ENCODE measurements at places on chromosomes 12 and 14.

DNA sequence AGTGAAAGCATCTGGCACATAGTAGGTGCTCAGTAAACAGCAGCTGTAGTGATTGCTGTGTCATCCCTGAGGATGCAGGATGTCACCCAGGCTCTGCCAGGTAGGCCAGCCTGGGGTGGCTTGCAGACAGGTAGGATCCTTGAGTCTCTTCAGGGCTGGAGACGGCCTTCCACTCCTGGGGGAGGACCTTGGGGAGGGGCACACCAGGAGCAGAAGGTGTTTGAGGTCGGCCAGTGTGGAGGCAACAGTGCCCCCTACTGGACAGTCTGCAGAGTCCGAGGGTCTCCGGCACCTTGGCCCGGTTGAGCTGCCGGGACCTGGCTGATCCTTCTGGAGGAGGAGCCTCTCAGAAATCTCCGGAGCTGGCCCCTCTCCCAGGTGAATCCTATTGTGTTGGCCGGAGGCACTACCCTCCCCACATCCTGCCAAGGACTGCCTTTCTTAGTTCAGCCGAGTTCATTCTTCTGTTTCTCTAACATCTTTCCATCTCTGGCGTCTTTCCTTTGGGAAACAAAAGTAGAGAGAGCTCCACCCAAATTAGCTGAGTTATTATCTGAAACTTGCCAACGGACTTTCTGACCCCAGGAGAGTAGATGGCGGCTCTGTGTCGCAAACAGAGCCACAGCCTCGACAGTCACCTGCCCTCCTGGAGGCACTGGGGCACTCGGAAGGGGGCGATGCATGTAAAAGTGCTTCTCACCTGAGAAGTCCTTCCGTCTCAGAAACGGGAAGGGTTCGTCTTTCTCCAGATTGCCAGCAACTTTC lies 41.8 kb upstream of the CLMN start:
- no peak for DNase-seq

DNA sequence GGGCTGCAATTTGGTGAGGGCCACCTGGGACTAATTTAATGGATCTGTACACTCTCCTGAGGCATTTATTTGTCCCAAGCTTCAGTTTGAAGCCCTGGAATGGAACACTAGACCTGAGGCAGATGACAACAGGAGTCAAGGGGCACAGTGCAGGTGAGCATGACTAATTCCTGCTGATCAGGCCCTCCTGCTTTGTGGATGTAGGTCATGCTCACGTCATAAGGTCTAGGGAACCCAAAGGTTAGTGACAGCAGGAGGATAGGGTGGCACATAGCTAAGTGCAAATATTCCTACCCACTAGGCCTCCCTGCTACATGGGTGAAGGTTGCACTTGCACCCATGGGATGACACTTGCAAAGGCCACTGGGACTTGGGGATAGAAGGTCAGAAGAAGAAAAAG lies 30.8 kb downstream of the SDR9C7 start:
- DNase-seq = no peak

GRCh38 chr12:52208424-52209165 lies 16.8 kb upstream of the KRT80 start:
- DNase-seq = no peak

DNA sequence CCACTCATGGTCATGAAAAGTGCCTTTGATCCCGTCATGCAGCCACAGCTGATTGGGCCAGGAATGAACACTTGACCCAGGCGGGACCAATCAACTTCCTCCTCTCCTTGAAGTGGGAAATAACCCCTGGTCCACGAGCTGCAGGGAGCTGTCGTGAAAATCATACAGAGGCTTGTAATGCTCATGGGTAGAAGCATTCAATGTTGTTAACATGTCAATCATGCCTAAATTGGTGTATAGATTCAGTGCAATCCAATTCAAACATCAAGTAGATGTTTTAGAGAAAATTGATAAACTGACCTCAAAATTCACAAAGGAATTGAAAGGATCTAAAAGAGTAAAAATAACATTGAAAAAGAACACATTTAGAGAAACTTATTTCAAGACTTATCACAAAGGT lies 1019.0 kb upstream of the TMEM132C start:
- DNase-seq = no peak

GRCh38 chr14:20627346-20628027 lies 14.0 kb downstream of the OR6S1 start:
- DNase-seq = no peak

GRCh38 chr12:19428246-19428645 lies 11.0 kb upstream of the AEBP2 start:
- DNase-seq = no peak

DNA sequence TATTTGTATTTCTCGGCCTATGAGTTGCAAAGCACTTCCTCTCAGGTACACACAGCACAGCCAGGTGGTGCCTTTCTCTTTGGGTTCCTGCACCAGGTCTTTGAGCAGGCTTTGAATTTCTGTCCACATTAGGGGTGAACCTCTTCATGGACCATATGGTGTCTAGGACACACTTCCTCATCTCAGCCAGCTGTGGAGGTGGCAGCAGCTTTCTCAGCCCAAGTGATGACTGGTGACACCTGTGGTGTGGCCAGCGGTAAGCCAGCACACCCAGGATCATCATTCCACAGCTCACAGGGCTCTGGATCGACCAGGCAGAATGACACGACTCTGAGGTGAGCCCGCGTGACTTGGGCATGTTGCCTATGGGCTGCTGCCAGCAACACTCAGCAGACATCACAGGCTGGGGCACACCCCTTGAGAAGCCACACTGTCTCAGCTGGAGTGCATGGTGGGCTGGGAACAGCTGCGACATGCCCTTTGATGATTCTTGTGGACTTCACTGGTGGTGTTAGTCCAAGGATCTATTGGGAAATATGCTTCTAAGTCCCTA lies 36.8 kb downstream of the SLC5A8 start:
- no peak for DNase-seq

GRCh38 chr14:33617154-33617553 lies 333.7 kb downstream of the EGLN3 start:
- DNase-seq = no peak

- no peak for DNase-seq
Measured at GRCh38 chr12:66808606-66809005, 129.7 kb upstream of the GRIP1 start.

GRCh38 chr12:51898506-51898905 lies 8.8 kb upstream of the ACVRL1 start:
- DNase-seq = no peak

GRCh38 chr12:46497739-46498138 lies 125.2 kb upstream of the SLC38A2 start:
- no peak for DNase-seq

DNA sequence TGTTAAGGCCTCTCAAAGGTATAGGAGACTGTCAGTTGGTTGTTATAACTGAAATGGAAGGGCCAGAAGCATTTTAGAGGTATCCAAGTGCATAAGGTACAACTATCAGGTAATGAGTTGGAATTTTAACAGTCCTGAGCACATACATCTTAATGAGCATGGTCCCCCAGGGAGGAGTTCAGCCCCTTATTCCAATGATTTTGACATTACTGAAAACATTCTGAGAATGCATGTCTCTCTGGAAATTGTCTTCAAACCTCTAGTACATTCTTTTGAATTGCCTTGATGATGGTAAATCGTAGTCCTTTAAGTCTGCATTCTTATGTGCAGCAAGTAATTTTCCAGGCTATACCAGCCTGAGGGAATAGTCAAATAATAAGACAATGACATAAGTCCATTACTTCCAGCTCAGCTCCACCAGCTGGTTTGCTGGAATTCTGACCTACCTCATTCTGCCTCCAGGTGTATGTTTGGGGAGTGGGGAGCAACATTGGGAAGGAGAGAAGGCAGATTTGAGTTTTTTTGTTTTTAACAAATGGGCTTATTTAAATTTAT lies 239.2 kb downstream of the MSRB3 start:
- no peak for DNase-seq

GRCh38 chr12:53726341-53726740 lies 911 bp downstream of the CALCOCO1 start:
- DNase-seq = no peak

- DNase-seq = no peak
Measured at GRCh38 chr12:80838024-80838658, 99.6 kb downstream of the LIN7A start.

DNA sequence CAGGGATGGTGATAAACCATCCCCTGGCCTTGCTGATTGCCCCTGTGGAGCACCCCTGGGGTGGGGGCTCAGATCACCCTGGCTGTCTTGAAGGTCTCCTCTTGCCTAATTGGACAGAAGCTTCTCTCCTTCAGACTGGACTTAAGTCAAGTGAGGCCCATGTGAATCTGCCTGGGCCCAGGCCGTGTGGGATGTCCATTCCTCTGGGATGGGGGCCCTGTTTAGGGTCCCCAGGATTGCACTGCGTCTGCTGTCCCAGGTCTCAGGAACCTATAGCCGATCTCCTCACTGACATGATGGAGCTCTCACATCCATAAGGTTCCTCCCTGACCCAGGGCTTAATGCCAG lies 20.2 kb downstream of the SERPINA1 start:
- DNase-seq = no peak
